ENCODE measurements at places on chromosomes 2 and 18.

DNA sequence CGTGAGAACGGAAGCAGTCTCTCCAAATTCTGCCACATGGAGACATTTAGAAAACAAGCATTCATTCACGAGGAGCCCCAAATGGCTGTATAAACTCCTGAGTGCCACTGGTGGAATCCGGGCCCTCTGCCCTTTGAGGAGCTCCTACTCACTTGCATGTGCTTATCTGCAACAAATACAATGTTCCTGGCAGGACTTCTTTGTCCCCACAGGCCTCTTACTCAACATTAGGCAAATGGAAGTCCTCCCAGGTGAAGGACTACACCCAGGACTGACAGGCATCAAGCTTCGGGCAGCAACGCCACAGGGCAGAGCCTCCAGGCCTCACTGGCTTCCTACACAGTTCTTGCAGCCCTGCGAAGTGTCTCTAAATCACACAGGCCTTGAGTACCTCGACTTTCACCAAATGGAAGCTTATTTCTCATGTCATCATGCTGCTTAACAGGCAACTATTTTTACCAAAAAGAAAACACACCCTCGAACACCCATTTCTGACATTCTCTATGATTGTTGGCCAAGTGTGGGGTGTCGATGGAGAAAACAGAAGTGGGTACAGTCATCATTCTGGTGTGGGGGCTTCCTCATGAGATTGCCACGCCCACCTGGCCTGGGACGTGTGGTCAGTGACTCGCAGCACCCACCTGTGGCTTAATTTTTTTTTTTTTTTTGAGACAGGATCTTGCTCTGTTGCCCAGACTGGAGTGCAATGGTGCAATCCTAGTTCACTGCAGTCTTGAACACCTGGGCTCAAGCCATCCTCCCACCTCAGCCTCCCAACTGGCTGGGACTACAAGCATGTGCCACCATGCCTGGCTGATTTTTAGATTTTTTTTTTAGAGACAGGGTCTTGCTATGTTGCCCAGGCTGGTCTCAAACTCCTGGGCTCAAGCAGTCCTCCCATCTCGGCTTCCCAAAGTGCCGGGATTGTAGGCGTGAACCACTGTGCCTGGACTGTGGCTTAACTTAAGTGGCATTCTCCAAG is 186.8 kb upstream of the GLI2 start:
- no peak for DNase-seq

- DNase-seq, result no peak
Observed at GRCh38 chr2:234661175-234661574, 164.3 kb upstream of the ARL4C start.

DNA sequence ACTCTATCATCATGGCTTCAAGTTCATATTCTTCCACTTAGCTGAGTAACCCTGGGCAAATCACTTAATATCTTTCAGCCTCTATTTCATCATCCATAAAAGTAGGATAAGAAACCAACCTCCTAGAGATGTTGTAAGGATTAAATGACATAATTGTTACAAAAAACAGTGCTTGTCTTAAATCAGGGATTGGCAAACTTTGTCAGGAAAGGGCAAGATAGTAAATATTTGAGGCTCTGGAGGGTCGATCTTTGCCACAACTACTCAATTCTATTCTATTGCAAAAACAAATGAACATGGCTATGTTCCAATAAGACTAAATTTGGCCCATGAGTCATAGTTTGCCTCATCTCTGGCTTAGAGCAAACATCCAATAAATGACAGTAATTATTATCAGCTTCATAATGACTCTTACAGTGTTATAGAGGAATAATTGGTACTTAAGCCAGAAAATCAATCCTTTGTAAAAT is 184.7 kb downstream of the SATB2 start:
- no peak for DNase-seq

DNA sequence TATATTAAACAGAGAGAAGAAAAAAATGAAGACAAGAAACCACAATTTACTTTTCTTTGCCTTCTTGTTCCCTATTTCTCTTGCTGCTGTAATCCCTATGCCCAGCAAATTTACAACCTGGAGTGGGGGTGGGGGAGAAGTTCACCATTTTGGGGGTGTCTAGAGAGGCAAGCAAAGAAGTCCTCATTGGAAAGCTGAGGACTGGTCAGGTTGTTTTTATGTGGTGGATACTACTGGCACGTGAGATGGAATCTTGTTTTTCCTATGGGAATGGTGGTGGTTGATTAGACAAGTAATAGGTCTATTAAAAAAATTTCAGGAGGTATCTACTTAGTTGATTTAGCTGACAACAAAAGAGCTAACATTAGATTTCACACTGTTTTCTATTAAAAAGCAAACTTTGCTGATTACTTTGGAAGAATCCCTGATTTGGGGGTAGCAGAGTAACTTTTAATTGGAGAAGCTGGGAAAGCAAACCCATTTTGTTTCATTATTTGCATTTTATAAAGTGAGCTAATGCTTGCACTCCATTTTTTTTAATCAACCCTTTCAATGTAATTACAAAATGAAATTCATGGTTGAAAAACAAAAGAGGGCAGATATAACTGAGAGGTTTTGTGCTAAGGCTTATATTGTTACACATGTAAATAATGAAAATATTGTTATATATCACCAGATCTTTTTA is 6.0 kb downstream of the POU3F3 start:
- DNase-seq, result no peak

GRCh38 chr2:72082887-72083286 is 64.8 kb downstream of the CYP26B1 start:
- DNase-seq, result no peak

GRCh38 chr2:221104361-221104811 is 467.7 kb downstream of the EPHA4 start:
- no peak for DNase-seq

DNA sequence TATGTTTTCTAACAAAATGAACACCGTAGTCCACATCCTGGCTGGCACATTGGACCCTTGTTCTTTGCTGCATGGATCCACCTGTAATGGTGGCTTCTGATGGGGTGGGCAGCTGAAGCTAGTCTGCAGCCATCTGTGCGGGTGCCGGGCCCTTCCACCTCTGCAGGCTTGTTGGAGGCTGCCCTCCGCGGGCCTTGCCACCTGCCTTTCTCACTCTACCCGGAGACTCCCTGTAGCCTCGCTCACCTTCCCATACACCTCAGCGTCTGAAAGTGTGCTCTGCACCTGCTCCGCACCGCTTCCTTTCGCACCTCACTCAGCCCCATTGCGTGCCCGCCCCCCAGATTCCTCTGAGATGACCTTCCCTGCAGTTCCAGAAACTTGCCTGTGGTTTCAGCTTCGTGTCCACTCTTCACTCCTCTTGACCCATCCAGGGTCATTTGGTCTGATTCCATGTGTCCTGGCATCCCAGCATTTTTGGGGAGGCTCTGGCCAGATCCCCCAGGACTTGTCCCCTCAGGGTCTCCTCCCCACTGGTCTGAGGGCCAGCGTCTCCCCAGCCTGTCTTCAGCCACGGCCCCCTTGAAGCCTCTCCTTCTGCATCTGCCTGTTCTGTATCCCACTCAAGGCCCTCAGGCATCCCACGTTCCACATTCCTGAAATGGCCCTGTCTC is 18.2 kb downstream of the ATG4B start:
- DNase-seq, result no peak

GRCh38 chr2:134408791-134409190 is 154.9 kb downstream of the MGAT5 start:
- DNase-seq, result no peak

DNA sequence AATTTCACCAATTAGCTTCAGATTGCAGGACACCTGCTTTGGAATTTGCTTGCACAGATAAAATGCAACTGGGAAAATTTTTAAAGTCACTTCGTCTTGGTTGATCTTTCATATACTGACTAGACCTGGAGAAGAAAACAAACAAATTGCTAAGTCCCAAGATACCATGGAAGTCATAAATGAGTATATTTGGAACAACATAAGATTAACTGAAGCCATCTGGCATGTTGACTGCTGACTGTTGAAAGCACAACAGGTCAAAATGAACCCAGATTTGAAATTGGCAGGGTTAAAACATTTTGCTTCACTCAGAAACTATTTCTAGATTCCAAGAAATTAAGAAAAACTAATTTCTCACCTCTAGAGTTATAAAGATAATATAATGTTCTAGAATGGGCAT is 470.7 kb downstream of the LPIN1 start:
- no peak for DNase-seq

- no peak for DNase-seq
Observed at GRCh38 chr2:99336804-99337112, 431 bp upstream of the EIF5B start.

GRCh38 chr2:19046986-19047780 is 311.2 kb downstream of the OSR1 start:
- no peak for DNase-seq

DNA sequence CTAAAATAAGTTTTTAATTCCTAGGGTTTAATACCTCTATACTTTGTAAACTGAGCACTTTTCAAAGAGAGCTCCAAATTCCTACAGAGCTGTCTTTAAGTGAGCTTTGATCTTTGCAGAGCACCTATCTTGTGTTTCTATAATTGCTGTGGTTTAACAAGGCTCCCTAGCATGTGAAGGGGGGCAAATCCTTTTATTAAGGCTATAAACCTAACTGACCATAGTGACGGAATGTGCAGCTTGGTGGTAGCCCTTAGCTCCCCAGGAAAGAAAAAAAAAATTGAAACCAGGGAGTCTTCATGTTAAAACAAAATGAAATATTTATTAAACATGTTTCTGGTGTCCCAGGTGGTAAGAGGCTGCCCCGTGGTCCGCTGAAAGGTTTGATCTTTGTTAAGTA is 78.6 kb upstream of the ETAA1 start:
- DNase-seq, result no peak

DNA sequence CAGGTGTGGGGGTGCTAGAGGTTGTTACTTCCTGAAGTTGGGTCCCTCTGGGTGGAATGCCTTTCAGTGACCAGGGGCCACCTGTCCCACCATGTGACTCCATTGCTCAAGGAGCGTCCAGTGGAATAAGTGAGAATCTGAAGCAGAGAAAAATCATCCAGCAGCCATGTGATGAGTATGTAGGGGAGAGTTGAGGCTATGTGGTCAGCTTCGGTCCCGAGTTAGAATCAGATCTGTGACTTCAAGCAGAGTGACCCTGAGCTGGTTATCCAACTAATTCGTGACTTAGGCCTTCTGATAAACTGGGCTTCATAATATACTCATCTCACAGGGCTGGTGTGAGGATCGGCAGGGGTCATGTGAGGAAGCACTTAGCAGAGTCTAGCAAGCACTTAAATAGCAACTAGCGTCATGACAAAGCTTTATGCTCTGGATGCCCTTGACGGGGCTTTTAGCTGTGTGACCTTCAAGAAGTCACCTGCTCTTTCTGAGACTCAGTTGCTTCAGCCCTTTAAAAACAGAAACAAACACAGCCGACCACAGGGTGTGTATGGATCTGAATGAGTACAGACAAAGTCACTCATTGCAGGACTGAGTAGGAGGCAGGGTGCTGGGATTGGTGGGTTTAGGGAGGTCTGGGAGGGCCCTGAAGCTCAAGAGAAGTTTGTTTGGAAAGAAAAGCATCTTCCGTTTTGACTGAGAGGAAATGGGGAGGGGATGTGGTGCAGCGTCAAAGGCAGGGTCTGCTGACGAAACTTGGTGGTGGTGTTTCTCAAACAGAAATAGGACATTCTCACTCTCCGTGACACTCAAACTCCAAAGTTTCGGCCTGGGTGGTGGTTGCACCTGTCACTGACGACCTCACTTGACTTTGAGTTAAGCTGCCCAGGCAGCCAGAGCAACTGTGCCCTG is 264.0 kb upstream of the CXCR4 start:
- peak; percentile 51 for DNase-seq

DNA sequence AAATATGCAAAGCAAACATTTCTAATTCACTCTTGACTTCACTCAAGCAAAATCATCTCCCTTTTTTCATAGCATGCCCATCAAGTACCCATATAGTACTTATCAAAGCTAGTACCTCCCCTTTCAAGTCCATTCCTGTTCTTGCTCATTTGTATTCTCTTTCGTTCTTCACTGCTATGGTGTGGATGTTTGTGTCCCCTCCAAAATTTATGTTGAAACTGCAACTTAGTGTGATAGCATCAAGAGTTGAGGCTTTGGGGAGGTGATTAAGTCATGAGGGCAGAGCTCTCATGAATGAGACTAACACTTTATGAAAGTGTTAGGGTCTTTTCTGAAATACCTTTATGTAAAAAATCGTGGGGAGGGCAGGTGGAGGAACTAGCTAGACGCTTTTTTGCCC is 52.9 kb downstream of the RNU4ATAC start:
- no peak for DNase-seq

- DNase-seq, result no peak
Observed at GRCh38 chr2:58710795-58711279, 469.7 kb upstream of the FANCL start.

DNA sequence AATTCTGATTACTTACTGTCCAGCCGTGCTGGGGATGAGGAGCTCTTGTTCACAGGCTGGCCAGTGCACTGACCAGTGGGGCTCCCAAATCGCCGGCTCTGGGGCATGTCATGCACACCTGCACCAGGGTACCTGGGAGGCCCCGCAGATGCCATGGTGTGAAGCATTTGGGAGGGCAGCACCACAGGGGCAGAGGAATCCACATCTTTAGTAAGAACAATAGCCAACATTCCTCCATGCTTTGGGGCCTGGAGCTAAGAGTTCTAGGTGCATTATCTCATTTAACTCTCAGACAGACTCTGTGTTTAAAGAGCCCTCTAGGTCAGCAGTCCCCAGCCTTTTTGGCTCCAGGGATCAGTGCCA is 104.2 kb downstream of the ACKR3 start:
- DNase-seq, result no peak

DNA sequence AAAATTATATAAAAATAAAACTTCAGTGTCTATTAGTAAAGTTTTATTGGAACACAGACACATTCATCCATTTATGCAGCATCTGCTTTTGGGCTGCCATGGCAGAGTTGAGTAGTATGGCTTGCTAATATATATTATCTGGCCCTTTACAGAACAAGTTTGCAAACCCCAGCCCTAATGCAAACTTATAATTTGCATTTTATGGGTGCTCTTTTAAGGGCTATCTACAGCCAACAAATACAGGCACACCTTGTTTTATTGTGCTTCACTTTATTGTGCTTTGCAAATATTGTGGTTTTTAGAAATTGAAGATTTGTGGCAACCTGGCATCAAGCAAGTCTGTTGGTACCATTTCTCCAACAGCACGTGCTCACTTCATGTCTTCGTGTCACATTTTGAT is 35.2 kb upstream of the DLX2 start:
- DNase-seq, result no peak

GRCh38 chr18:62452280-62452831 is 70.5 kb upstream of the ZCCHC2 start:
- no peak for DNase-seq

DNA sequence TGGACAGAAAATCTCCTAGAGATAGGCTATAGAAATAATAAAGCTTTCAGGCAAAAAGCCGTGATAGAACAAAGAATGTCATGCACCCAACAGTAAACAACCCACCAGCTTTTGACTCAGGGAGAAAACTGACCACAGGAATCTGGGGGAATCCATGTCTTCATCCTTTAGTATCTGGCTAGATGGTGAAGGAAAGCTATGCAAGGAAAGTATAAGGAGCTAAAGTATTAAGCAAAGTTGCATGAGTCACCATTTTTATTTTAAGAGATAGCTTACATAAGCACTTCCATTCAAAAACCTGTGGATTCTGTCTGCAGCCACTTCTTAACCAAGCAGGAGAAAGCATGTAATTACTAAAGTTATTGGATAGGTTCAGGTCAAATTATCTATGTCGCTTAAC is 363.8 kb downstream of the LRP1B start:
- no peak for DNase-seq
